ENCODE measurements at places on chromosomes 2 and 18.

- no peak for DNase-seq
Observed at GRCh38 chr2:112752667-112753066, 11.7 kb downstream of the CKAP2L start.

DNA sequence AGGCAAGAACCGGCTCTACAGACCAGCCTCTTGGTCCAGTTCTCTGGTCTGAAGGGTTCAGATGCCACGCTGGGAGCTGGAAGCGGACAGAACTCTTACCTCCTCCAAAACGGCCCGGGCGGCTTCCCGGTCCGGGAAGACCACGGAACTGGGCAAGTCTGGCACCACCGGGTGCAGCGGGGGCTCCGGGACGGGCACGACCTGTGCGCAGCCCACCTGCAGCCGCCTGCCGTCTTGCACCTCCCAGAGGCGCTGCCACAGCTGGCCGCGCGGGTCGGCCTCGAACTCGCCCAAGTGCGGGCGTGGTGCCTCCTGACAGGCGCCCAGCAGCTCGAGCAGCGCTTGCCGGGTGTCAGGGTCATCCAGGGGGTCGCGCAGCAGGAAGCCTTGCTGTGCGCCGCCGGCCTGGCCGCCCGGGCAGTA, 773 bp downstream of the CMPK2 start:
- DNase-seq, result no peak

- DNase-seq, result no peak
Observed at GRCh38 chr2:159637988-159638501, 21.7 kb upstream of the BAZ2B start.

GRCh38 chr18:27665264-27665799, 480.2 kb upstream of the CHST9 start:
- no peak for DNase-seq

DNA sequence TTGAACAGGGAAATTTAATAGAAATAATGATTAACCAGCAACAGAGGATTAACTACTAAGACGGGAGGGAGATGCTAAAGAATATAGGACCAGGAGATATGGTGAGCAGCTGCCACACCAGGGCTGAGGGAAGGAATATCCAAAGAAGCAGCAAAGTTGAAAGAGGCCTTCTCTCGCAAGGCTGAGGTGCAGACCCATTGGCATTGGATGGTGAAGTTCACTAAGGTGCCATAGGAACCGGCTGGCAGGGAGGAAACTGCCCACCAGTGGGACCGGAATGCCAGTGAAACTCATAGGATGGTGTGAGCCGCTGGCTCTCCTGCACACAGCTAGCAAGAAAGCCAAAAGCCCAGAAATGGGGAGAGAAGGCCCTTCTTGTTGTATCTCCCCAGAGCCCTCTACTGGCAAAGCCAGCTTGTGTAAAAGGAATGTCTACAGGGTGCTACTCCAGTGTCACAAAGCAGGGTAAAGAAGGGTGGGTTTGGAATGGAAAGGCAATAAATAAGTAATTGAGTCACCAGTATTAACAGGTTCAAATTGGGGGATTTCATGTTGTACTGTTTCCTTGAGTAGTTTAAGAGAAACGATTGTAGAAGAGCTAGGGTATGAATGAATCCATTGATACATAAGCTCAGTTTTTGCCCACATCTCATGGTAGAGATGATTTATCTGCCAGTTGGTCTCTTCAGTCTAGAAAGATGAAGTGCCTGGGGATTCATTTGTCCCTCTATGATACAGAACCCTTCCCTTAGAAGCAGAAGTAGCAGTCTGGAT, 36.0 kb downstream of the FARP2 start:
- no peak for DNase-seq

GRCh38 chr18:10319914-10320600, 134.4 kb upstream of the APCDD1 start:
- no peak for DNase-seq

- DNase-seq, result no peak
Observed at GRCh38 chr2:211333377-211333776, 777.0 kb downstream of the CPS1 start.

GRCh38 chr18:73355121-73355520, 487.3 kb upstream of the NETO1 start:
- DNase-seq, result no peak

GRCh38 chr2:127525691-127526131, 578 bp downstream of the IWS1 start:
- no peak for DNase-seq

- no peak for DNase-seq
Observed at GRCh38 chr18:53796040-53796729, 428.3 kb downstream of the MBD2 start.

DNA sequence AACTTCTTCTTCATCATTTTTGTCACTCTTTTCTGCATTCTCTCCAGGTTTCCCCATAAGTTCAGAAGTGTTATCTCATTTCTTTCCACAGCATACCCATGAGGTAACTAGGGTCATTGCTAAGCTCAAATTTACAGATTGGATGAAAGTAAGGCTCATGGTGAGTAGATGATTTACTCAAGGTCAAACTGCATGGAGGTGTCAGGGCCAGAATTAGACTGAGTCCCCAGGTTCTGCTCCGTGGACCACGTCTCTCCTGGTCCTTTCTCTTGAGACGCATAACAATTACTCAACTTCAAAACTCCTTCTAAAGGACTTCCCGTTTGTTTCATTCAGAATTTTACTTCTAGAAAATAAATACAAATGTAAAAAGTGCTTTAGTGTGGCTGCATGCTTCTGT, 43.4 kb downstream of the SMIM21 start:
- DNase-seq, result no peak

- DNase-seq, result no peak
Observed at GRCh38 chr18:74389991-74390390, 67.1 kb downstream of the DIPK1C start.

DNA sequence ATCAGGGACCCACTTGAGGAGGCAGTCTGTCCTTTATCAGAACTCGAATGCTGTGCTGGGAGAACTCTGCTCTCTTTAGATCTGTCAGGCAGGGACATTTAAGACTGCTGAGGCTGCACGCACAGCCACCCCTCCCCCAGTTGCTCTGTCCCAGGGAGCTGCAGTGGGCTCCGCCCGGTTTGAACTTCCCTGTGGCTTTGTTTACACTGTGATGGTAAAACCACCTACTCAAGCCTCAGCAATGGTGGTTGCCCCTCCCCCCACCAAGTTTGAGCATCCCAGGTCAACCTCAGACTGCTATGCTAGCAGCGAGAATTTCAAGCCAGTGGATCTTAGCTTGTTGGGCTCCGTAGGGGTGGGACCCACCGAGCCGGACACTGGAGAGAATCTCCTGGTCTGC, 11.8 kb upstream of the LHCGR start:
- DNase-seq, result no peak

DNA sequence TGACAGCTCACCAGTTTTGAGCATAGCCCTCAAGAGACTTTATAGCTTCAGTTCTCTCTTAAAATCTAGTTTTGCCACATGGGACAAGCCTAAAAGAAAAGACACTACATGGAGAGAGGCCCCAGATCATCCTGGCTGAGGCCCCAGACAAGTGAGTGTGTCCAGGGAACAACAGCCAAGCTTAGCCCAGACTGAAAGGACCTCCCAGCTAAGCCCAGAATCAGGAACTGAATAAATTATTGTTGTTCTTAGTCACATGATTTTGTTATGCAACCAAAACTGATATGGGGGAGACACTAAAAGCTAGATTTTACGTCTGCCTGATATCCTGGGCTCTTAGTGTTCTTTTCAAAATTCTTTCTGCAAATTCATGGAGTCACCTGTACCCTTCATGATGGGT, 29.3 kb upstream of the LBH start:
- no peak for DNase-seq

GRCh38 chr2:150672311-150672710, 184.8 kb upstream of the RND3 start:
- DNase-seq, result no peak

- DNase-seq, result no peak
Observed at GRCh38 chr2:134220344-134220974, 33.4 kb upstream of the MGAT5 start.

- DNase-seq, result no peak
Observed at GRCh38 chr2:3422161-3422779, 42.8 kb downstream of the TRAPPC12 start.

DNA sequence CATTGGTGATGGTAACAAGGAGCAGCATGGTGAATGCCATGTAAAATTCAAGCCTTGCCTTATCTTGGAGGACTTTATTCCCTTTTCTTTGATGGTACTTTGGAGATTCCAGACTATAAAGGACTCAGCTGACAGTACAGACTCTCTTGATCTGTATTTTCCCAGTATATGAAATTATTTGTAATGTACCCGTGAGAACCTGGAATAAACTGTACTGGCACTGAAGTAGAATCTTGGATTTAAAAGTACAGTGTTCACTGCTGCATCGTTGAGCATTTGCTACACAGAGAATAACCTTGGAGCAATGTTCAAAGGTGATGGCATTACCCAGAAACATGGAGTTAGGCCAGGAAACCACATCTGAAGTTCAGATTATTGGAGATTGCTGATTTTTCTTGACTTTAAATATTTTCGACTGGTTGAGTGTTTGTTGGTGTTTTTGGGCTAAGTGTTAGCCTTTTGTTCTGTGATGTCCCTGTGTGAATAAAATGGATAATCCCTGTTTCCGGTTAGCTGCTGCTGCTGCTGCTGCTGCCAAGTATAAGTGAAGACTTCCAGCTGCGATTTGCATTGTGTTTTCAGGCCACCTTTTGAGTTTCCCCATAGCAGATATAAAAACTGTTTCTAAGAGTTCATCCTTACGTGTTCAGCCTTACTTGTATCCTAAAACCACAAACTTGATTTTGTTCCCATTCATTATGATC, 122.0 kb downstream of the SPTBN1 start:
- no peak for DNase-seq

GRCh38 chr18:6593142-6593885, 136.2 kb upstream of the ARHGAP28 start:
- no peak for DNase-seq

DNA sequence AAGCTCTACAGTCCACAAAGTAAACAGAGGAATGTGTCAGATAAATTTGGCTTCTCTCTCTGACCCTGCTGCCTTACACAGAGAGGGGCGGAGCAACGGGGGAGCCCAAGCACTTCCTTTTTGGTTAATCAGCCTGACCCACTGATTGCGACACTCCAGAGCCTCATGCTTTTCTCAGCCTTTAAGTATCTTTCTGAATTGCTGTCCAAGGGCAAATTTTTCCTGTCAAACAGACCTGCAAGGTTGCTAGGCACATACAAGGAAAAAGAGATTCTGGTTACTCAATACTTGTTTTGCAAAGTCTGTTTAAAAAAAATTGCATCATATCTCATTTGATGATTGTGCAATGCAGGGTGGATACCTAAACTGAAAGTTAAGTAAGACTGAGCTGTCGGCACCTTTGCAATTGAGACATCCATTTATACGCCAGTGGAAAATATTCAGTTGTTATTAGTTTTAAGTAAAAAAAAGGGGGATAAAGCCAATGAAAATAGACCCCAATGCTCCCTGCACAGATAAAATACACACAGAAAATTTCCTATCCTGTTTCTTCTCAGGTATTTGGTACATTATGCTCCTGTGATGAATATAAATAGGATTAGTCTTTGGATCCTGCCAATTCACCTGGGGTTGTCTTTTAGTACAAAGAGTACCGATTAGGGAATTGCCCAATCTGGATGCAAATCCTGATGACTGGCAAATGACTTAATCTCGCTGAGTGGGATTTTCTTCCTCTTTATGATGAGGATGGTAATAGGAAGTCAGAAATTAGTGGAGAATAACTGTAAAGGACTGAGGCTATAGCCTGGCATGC, 260.2 kb upstream of the TRIB2 start:
- peak; percentile 28 for DNase-seq

DNA sequence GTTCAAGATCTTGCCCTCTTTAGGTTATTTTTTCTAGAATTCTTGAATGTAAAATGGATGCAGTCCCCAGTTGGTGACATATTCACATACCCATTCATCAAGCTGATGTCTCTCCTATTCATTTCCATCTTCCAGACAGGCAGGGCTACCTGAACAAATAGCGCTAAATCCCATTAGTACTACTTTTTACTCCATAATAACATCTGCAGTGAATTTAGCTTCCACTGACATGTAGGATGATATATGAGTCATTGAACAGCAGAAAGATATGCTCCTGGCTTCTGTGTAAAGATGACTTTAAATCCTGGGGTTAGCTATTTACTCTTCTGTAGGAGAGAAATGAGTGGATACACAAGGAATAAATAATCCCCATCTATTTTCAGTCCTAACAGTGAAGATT, 194.7 kb downstream of the RND3 start:
- no peak for DNase-seq
